Left renal pelvis (tissue), 4 donors: ENCODE measurements at places on chromosomes 5 and 9. TPM values are rescaled to one million over a fixed set of nuclear protein-coding genes. Genes with fewer than 3 reads are reported as not detected.

The SMIM33 gene
- 0.07 TPM for polyA plus RNA-seq

The INSL4 gene
- not detected for polyA plus RNA-seq

The CCDC69 gene
- 5.3 TPM for polyA plus RNA-seq

The QRFP gene
- 0.61 TPM for polyA plus RNA-seq

The ATP10B gene
- 0.29 TPM for polyA plus RNA-seq

The MYMK gene
- polyA plus RNA-seq: not detected

The RC3H2 gene
- polyA plus RNA-seq: 43.8 TPM

The ABHD17B gene
- 30.8 TPM for polyA plus RNA-seq

The CLK4 gene
- polyA plus RNA-seq: 71.1 TPM
